ENCODE measurements at places on chromosomes 1 and 21. TPM values are rescaled to one million over a fixed set of nuclear protein-coding genes. Genes with fewer than 3 reads are reported as not detected.

TMEM200B gene
- 0.44 TPM for total RNA-seq

FMO2 gene
- total RNA-seq = not detected

OR2T8 gene
- total RNA-seq = not detected

DNA sequence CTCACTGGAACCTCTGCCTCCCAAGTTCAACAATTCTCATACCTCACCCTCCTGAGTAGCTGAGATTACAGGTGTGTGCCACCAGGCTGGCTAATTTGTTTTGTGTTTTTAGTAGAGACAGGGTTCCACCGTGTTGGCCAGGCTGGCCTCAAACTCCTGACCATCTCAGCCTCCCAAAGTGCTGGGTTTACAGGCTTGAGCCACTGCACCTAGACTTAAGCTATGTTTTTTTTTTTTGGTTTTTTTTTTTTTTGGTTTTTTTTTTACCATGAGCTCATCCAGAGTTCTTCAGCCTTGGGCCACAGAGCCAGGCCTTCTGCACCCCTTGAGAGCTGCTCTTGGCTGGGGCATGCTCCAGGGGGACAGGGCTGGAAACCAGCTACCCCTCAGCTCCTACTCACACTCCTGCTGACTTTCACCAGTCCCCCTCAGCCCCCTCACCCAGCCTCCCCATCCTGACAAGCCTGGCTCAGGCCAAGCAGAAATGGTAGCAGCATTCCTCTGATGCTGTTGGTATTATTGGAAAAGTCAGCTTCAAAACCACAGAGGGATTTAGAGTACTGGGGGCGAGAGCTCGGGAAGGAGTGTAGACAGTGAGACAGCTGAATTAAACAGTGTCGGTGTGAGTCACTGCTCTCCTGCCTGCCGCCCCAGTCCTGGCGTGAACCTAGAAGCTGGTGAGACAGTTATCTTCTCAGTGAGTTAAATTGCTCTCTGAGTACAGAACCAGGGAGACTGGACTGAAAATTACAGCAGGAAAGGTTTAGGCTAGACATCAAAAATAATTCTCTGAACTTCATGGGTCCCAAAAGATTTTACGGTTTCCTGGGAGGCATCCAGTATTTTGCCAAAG is 63.7 kb downstream of the NAV1 start:
- no peak overlapping the region for H3K4me3 ChIP-seq
- DNase-seq = no peak
- H3K4me1 ChIP-seq = no peaks in the 10 kb centered on the region
- no peaks in the 10 kb centered on the region for H3K27me3 ChIP-seq

DNA sequence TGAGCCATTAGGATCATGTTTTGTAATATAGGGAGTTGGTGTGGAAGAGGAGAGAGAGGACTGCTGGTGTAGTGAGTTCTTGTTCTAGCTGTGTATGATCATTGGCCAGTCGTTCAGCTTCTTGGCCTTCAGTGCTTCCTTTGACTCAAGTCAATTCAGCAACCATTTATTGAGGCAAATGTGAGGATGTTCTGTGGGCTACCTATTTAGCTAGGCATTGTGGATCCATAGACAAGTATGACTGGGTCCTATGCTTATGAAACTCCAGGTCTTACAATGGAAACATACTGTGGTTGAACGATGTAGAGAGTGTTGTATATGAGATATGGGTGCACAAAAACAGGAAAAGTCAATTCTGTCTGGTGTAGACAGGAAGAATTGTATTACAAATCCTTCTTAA is 41.7 kb downstream of the NFIA start:
- DNase-seq = no peak
- no peak overlapping the region for H3K27ac ChIP-seq
- peaks cover 31% of the 10 kb centered on the region for H3K27me3 ChIP-seq
- H3K4me3 ChIP-seq = no peak overlapping the region

DNA sequence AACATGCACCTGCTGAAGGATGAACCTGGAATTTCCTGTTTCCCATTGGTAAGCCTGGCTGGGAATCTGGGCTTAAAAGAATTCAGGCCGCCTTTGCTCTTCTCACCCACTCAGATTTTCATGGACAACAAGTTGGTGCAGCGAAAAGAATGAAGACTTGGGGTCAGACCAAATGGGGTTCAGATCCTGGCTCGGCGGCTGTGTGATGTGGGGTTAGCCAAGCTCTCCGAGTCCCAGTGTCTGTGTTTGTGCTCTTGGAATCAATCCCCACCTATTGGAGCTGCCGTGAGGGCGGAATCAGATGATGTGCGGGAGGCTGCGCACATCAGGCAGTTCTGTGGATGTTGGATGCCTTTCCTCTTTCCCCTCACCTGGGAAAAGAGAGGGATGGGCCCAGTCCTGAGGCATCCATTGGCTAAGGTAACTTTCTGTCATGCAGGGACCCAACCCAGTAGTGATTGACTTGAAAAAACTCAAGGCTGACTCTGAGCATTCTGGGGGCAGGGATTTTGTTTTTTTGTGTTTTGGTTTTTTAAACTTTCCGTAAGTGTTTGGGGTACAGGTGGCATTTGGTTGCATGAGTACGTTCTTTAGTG is 228.3 kb downstream of the KAZN start:
- H3K36me3 ChIP-seq = no peaks in the 10 kb centered on the region
- H3K27me3 ChIP-seq = no peaks in the 10 kb centered on the region
- H3K4me1 ChIP-seq = no peaks in the 10 kb centered on the region
- no peak overlapping the region for H3K27ac ChIP-seq
- H3K4me3 ChIP-seq = no peak overlapping the region

- peaks cover 4% of the 10 kb centered on the region for H3K4me1 ChIP-seq
- peak; percentile 14 for DNase-seq
- H3K36me3 ChIP-seq = no peaks in the 10 kb centered on the region
- no peak overlapping the region for H3K27ac ChIP-seq
- H3K4me3 ChIP-seq = no peak overlapping the region
Observed at GRCh38 chr1:19974822-19975416, 4.5 kb downstream of the PLA2G2A start.

DNA sequence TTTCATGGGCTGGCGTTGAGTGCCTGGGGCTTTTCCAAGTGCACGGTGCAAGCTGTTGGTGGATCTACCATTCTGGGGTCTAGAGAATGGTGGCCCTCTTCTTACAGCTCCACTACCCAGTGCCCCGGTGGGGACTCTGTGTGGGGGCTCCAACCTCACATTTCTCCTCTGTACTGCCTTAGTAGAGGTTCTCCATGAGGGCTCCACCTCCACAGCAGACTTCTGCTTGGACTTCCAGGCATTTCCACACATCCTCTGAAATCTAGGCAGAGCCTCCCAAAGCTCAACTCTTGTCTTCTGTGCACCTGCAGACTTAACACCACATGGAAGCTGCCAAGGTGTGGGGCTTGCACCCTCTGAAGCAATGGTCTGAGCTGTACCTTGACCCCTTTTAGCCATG is 82.1 kb downstream of the CCDC18 start:
- H3K4me1 ChIP-seq = no peaks in the 10 kb centered on the region
- no peak for DNase-seq
- H3K27ac ChIP-seq = no peak overlapping the region
- peaks cover 78% of the 10 kb centered on the region for H3K36me3 ChIP-seq
- no peaks in the 10 kb centered on the region for H3K27me3 ChIP-seq

- H3K4me3 ChIP-seq = peak within 1 kb of the TSS; percentile 98
- H3K27me3 ChIP-seq = peaks cover 12% of the 10 kb centered on the region
- peak within 1 kb of the TSS; percentile 94 for H3K27ac ChIP-seq
- H3K4me1 ChIP-seq = peaks cover 9% of the 10 kb centered on the region
- no peaks in the 10 kb centered on the region for H3K36me3 ChIP-seq
- peak; percentile 90 for DNase-seq
Observed at GRCh38 chr21:33491373-33492102, at the start of gene DNAJC28. DNAJC28 (minus strand) TSS chr21:33491716; CDS start chr21:33489393, 2,323 bp downstream.

DNA sequence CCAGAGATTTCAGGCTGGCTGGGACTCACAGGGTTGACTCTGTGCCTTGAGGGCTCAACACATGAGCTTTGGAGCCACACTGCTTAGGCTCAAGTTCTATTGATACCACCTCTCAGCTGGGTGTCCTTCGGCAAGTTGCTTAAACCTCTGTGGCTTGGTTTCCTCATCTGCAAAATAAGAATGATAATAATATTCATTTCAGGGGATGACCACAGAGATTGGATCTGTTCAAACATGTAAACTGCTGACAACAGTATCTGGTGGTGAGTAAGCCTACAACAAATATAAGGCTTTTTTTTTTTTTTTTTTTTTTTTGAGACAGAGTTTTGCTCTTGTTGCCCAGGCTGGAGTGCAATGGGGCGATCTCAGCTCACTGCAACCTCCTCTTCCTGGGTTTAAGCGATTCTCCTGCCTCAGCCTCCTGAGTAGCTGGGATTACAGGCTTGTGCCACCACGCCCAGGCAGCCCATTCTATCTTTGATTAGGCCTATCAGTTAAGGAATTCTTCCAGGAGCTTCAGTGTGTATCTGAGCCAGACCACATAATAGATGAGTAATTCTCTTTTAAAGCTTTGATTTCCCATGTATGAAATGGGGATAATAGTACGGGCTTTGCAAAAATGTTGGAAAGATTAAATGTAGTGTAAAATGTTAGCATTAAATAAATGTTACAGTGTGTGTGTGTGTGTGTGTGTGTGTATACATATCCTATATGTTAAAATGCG is 437.6 kb downstream of the PRDM2 start:
- H3K36me3 ChIP-seq = no peaks in the 10 kb centered on the region
- no peak for DNase-seq
- no peaks in the 10 kb centered on the region for H3K27me3 ChIP-seq
- no peak overlapping the region for H3K4me3 ChIP-seq
- H3K27ac ChIP-seq = no peak overlapping the region
- H3K4me1 ChIP-seq = no peaks in the 10 kb centered on the region

DNA sequence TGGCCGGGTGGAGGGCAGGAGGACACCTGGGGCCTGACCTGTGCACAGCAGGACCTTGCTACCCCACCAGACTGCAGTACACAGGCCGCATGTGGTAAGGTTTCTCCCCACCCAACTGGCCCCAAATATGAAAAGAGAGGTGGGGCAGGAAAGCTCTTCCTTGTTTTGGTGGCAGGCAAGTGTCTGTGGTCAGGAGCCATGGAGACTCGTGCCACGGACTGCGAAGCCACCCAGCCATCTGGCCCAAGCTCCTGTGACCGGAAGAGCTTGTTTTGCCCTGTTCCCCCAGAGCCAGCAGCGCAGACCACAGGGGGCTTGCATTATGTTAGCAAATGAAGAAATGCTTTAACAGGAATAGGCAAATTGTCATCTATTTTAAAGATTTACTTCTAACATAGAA is 54.9 kb downstream of the OLIG1 start:
- H3K36me3 ChIP-seq = no peaks in the 10 kb centered on the region
- H3K4me3 ChIP-seq = no peak overlapping the region
- H3K27me3 ChIP-seq = peaks cover 32% of the 10 kb centered on the region
- H3K4me1 ChIP-seq = no peaks in the 10 kb centered on the region
- no peak for DNase-seq

GRCh38 chr1:196433000-196433399 is 175.2 kb downstream of the KCNT2 start:
- no peaks in the 10 kb centered on the region for H3K36me3 ChIP-seq
- no peak overlapping the region for H3K4me3 ChIP-seq
- DNase-seq = no peak

DNA sequence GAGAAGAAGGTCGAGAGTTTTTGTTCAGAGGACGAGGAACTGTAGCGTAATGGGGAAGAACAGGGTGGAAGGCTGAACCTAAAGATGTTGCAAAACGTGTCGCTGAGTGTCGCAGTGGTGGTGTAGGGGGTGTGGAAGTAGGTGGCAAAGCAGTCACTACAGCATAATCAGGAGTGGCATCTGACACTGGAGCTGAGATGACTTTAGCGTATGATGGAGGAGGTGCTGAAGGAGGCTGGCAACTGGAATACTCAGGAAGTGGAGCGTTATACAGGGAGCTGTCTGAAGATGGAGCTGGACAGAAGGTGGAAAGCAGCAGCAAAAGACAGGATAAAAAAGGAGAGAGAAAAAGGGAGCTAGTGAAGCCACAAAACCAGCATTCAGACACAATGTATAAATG is 89.9 kb upstream of the LBR start:
- DNase-seq = no peak
- peaks cover 19% of the 10 kb centered on the region for H3K27me3 ChIP-seq
- H3K4me3 ChIP-seq = no peak overlapping the region
- no peak overlapping the region for H3K27ac ChIP-seq

DNA sequence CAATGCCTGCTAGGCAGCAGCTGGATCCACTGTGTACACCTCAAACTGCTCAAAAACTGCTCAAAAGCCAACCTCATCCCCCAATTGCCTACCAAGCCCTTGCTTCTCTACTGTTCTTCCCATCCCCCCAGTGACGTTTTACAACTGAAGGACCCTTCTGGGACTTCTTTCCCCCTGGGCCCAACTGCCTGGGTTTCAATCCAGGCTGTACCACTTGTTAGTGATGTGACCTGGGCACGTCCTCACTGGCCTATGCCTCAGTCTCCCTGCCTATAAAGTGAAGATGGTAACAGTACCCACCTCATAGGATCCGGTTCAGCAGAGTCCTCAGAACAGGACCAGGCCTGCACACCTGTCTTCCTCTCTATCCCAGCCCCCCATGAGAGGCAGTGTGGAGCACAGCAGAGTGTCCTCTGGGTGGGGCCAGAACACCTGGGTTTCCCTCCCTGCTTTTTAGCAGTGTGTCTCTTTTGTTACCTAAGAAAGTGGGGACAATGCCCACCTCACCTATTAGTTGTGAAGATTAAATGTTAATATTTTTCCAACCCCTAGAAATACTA is 1.9 kb upstream of the TEKT2 start:
- peaks cover 21% of the 10 kb centered on the region for H3K27me3 ChIP-seq
- no peak overlapping the region for H3K4me3 ChIP-seq
- H3K36me3 ChIP-seq = no peaks in the 10 kb centered on the region
- no peaks in the 10 kb centered on the region for H3K4me1 ChIP-seq

DNA sequence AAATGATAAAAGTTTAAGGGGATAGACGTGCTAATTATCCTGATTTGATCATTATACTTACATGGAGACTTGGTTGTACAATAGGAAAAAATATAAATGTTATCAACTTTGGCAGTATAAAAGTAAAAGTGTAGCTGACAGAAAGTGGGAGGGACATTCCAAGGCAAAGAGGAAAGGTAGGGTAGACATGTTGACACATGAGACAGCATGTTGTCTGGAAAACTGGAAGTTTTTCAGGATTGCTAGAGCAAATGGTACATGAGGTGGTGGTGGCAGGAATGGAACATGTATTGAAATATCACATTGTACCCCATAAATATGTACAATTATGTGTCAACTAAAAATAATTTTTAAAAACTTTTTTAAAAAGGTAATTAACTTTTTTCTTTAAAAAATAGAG is 13.2 kb downstream of the DIPK1A start:
- no peaks in the 10 kb centered on the region for H3K36me3 ChIP-seq
- H3K27me3 ChIP-seq = no peaks in the 10 kb centered on the region
- no peak for DNase-seq
- H3K27ac ChIP-seq = no peak overlapping the region

GRCh38 chr1:64323054-64323453 is 119.6 kb downstream of the UBE2U start:
- no peak for DNase-seq
- no peaks in the 10 kb centered on the region for H3K4me1 ChIP-seq
- H3K27ac ChIP-seq = no peak overlapping the region
- peaks cover 3% of the 10 kb centered on the region for H3K27me3 ChIP-seq
- no peaks in the 10 kb centered on the region for H3K36me3 ChIP-seq

- no peaks in the 10 kb centered on the region for H3K36me3 ChIP-seq
- H3K27ac ChIP-seq = no peak overlapping the region
- no peak for DNase-seq
- no peaks in the 10 kb centered on the region for H3K4me1 ChIP-seq
- H3K27me3 ChIP-seq = no peaks in the 10 kb centered on the region
Observed at GRCh38 chr1:219090607-219091006, 83.1 kb upstream of the LYPLAL1 start.

- H3K27me3 ChIP-seq = no peaks in the 10 kb centered on the region
- no peak overlapping the region for H3K4me3 ChIP-seq
- peaks cover 7% of the 10 kb centered on the region for H3K36me3 ChIP-seq
- H3K4me1 ChIP-seq = no peaks in the 10 kb centered on the region
Observed at GRCh38 chr1:6329851-6330250, 63.7 kb downstream of the ACOT7 start.

All from activated T-helper 2 cell treated with anti-CD3 and anti-CD28 coated beads, Interferon-gamma antibody, Interleukin-2, Interleukin-4, amounts not matched to agents 10 μg/mL and 5 μg/mL and 100 μg/mL, durations not matched to agents 14 hours and 24 hours and 36 hours (primary cell).